Left cardiac atrium (tissue), 4 donors: ENCODE measurements at places on chromosomes 3 and 15. TPM values are rescaled to one million over a fixed set of nuclear protein-coding genes. Genes with fewer than 3 reads are reported as not detected.

Gene MASP1
- total RNA-seq, result 74.7 TPM

Gene CYP1A2
- 0.12 TPM for total RNA-seq

Gene RLBP1
- total RNA-seq, result not detected

Gene MORF4L1
- 306 TPM for total RNA-seq

Gene KBTBD13
- total RNA-seq, result 5.2 TPM

Gene RGMA
- 18.4 TPM for total RNA-seq

Gene SLC41A3
- total RNA-seq, result 34.0 TPM

DNA sequence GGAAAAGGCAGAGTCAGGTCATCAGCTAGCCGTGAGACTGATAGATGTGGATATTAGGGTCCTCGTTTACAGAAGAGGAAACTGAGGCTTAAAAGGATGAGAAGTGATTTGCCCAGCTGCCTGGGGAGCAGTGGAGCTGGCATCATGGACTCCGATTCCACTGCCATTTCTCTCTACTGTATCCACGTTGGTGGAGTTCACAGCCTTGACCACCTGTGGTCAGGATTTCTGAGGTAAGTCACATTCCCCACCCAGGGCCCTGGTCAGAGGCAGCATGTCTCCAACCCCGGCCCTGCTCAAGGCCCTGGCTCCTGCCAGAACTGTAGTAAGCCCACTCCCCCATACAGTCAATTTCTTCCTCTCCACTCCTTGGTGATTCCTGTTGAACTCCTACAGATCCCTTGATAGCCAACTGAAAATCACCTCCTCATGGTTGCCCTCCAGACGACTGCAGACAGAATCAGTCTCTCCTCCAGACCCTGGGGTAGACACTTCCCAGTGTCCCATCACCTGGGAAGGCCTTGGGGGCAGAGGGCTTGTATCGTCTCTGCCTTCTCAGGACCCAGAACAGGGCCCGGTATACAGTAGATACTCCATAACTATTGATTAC is 41.2 kb upstream of the SLC6A6 start:
- no peak for DNase-seq

DNA sequence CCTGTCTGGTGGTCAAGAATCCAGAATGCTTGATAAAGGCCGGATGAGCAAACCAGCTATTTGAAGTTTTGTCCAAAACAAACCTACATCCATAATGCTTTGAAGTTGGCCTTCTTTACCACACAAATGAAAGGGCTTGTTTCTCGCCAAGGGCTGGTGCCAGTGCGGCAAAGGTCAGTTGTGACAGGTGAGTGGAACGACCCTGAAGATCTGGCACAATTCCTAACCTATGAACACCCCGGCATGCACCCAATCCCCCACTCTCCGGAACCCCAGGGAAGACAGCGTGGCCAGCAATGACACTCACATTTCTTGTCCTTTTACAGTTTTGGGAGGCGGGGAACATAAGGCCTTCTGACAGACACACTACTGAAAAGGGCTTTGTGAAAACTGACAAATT is 90.6 kb downstream of the ATP10A start:
- DNase-seq, result no peak

- no peak for DNase-seq
Observed at GRCh38 chr3:194450341-194450740, 36.5 kb downstream of the ATP13A3 start.

GRCh38 chr3:23776352-23776891 is 29.3 kb upstream of the UBE2E1 start:
- no peak for DNase-seq

GRCh38 chr3:45964139-45964538 is 20.9 kb downstream of the CXCR6 start:
- DNase-seq, result no peak

DNA sequence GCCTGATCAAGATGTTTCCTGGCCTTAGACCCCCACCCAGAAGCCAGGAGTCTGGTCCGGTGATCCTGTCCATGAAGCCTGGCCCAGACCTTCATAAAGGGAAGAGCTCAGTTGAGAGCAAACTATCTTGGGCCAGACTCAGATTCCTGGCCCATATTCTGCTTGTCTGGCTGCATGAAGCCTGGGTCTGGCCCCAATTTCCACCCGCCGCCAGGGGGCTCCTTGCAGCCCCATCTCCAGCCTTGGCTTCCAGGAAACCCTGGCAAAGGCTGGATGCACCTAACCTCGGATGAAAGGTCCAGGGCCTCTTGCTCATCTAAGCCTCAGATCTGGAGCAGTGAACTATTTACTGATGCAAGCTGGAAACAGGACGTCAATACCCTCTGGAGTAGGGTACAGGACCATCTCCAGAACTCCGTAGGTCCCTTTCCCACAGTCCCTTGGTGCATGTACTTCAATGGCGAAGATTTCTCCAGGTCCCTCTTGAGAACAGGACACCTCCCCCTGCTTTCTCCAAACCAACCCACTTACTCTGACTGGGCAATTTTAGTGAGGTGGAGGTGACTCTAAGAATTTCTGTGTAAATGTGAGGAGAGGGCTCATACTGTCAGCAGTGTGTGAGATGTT is 5.6 kb downstream of the FOXL2 start:
- DNase-seq, result no peak

DNA sequence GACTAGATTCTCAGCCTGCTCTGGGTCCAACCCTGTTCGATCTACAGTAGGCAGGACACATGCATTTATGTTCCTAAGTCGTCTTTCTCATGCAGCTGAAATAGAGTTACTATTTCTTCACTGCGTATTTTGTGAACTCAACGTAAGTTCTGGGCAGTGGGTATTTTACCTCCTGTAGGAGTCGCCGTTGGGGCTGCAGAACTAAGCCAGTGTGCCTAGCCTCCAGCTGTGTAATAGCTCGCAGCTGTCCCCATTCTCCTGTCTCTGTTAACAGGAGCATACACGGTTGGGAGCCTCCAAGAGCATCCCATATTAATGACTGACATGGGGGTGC is 58.4 kb upstream of the HRH1 start:
- DNase-seq, result no peak

DNA sequence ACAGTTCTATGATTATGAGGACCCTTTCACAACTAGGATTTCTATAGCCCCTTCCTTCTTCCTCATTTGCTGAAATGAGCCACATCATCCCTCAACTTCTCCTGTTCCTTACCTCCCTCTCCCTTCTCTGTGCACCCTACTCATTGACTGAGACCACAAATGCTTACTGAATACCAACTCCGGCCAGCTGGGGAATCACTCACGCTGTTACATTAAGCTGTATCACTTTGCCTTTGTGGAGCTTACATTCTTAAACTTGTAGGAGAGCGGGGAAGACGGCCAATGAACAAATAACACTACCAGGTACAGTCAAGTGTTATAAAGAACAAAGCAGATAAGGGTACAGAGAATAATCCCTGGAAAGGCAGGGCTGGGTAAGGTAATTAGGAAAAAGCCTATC is 5.7 kb downstream of the SUCLG2 start:
- no peak for DNase-seq
